ENCODE measurements at places on chromosomes 16 and 17.

GRCh38 chr16:66254106-66254505 is 112.4 kb upstream of the CDH5 start:
- peak; percentile 29 for DNase-seq

DNA sequence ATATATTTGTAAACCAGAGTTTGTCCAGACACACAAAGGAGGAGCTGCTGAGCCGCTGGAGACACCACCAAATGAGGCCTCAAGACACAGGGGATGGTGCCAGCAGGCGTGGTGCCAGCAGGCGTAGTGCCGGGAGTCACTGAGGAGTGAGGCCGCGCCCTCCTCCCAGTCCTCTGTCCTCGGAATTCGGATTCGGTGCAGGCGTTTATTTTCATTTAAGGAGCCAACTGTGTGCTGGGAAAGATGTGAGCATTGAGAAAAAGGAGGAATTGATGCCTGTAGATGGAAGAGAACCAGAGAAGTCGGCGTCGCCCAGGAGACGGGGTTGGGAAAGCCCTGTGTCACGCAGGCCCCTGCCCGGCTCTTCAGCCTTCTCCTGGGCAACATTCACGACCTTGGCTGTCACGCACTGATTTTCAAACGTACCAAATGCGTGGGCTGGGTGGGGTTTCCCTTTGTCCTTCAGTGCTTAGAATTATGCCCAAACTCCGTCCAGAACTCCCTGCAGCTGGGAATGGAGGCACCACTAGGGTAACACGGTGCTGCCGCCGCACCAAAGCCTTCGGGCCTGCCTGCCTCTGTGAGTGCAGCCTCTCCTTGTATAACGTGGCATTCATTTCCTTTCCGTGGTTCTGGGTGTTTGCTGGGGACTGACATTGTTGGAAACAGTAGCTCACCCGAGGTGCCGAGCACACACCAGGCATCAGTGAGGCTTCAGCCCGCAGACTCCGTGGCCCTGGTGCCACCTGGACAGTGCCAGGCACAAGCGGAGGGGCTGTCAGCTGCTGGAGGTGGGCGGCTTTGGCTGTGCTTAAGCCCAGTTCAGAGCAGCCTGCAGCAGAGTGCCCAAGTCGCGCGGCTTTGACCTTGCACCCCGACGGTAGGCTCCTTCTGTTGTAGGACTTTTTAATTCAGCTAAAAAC is 49.0 kb upstream of the CHMP6 start:
- peak; percentile 91 for DNase-seq

GRCh38 chr16:47715442-47716083 is 254.4 kb downstream of the PHKB start:
- DNase-seq: no peak

GRCh38 chr17:50130559-50131305 is 772 bp upstream of the SAMD14 start:
- DNase-seq: no peak

DNA sequence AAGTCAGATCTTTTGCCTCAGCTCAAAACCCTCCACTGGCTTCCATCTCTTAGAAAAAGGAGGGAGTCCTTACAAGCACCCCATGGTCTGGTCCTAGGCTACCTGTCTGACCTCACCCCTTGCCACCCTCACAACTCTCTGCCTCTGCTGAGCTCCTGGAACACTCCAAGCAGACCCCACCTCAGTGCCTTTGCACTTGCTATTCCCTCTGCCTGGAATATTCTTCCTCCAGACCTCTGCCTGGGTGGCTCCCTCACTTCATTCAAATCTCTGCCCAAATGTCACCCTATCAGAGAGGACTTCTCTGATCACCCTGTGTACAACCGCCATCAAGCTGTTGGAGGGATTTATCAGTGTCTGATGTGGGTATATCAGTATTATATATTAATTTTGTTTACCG is 37.4 kb downstream of the PMFBP1 start:
- no peak for DNase-seq

DNA sequence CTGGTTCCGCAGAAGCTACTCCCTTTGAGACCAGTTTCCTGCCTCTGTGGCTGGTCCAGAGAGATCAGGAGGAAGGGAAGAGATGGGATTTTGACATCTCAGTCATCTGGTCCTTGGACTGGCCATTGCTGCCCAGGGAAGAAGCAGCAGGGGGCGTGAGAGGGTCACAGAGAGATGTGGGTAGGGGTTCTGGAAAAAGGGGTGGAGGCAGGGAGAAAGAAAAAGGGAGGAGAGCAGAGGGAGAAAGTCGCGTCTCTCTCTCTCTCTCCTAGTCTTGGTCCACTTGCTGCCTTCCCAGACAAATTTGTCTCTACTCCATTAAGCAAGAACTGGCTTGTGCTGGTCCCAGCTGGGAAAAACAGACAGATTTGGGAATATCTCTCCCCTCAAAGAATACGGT is 4.4 kb downstream of the SHBG start:
- no peak for DNase-seq

GRCh38 chr16:31271621-31272190 is 11.9 kb downstream of the ITGAM start:
- DNase-seq: no peak

GRCh38 chr17:78269955-78270381 is 38.5 kb downstream of the TMEM235 start:
- DNase-seq: no peak

- no peak for DNase-seq
These were observed 7.2 kb downstream of the SMTNL2 start for GRCh38 chr17:4591529-4591928.

DNA sequence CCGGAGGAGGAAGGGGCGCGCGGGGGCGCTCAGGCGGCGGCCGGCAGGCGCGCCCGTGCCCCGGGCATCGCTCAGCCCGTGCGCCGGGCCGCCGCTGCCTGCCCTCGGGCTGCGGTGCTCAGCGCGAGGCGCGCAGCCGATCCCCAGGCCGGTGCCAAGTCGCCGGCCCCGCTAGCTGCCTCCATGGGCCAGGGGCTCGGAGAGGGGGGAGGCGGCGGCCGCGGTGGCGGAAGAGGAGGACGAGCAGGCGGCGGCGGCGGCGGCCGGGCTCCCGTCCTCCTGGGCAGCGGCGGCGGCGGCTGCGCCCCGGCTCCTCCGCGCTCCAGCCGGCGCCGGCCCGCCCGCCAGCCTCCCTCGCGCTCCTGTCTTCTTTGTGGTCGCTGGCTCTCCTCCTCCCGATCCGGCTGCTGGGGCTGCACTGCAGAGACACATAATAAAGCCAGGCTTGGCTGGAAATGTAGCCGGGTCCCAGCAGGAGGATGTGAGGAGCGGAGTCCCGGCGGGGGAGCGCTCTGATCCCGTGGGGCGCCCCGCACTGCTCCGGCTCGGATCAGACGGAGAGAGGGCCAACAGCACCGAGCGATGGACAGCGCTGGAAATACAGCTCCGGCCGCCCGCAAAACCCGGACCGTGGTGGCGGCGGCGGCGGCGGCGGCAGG is 889 bp upstream of the ZNF423 start:
- DNase-seq: peak; percentile 66

DNA sequence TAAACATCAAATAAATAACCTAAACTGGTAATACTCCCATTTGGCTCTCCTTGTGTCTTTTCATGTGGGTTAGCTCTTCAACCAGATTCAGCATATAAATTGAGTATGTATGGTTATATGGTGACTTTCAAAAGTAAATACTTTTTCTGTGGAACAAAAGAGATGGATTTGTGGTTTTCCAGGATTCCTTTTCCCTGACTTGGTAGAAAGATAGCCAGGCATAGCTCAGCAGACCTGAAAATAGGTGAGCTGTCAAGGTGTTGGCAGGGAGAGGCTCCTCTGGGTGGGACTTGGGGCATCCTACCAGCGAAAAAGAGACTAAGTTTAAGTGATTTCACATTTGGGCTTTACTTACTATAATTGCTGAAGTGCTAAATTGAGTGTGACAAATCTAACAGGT is 80.3 kb downstream of the FTO start:
- DNase-seq: no peak

DNA sequence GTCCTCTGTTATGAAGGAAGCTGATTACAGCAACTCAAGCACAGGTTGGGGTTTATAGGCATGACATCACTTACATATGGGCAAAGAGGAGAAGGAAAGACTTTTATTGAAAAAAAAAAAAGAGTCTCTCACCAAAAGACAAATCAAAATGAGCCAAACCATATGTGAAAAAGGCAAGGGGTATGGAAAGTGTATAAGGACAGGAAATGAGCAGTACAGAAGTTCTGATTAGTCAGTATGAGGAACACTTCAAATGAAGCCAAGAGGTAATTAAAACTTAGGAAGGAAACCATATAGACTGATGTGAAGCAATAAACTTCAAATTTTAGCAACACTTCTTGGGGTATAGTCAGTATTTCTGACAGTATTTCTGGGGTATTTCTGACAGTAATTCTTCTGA is 1372.6 kb downstream of the CDH11 start:
- no peak for DNase-seq

DNA sequence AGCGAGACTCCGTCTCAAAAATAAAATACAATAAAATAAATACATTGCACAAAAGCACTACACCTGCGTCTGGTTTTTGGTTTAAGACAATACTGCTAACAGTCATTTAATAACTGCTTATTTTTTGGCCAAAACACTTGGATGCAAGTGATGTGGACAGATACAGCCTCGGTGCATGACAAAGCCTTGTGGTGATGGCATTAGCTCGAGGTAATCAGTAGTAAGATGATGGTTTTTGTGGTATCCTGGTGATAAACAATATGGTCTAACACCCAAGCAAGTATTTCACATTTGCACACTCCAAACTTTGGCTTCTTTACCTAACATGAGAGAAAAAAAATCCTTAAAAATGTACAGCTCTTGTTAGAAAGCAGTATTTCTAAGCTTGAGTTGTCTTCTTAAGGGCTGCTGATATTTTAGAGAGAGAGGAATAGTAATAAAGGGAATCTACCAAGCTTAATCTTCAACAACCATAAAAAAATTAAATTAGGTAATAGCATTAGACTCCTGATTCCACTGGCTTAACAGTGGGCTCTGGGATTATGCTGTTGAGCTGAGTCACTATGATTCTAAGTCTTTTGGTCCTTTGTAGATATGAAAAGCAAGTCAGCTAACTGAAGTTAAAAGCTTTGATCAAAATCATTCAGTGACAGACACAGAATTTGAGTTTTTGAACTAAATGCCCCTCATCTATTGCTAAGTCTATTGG is 111.1 kb downstream of the VPS53 start:
- DNase-seq: no peak

DNA sequence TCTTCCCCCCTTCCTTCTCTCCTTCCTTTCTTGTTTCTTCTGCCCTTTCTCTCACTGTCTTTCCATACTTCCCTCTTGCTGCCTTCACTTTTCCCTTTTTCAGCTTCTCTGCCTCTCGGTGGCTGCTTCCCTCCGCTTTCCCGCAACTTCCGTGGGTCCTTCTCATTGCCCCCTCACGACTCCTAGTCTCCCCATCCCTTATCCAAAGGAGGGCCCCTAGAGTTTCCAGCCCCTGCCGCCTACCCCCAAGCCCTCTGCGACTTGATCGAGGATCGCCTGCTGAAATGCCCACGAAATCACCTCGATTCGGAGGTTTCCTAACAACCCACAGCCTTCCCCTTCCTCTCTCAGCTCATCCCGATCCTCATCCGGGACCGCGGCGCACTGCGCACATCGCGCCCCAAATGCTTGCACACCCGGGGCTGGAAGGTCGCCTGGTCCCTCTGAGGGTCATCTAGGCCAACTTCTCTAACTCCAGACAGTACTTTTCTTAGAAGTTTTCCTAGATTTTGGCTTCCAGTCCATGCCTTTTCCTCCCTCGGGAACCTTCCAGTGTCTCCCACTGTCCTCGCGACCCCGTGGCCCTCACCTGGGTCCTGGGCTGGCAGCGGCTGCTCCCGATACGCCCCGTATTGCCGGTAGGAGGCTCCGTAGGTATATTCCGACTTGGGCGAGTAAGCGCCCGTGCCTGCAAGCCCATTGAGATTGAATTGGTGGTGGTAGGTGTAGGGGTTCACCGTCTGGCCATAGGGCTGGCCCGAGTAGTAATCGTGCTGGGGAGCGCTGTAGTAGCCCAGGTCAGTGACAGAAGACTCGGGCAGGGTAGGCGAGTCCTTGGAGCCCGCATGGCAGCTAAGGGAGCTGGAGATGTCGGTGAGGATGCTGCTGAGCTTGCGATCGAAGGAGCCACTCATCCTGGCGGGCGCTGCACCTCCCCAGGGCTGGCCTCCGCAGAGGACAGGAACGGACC is 654 bp downstream of the DLX3 start:
- DNase-seq: no peak

DNA sequence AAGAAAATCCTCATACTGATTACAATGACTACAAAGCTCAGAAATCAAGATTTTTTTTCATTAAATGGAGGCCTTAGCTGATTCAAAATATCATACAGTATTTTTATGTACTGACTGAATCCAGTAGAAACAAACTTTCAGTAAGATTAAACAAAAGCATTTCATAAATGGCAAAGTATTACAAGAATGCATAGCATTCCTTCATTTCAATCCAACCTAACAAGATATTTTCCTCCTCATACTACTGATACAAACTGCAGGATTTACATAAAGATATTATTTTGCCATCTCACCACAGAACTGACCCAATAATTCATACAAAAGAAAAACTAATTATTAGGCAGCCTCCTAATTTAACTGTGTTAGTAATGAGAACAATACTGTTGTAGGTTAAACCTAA is 6.2 kb upstream of the KANSL1 start:
- DNase-seq: peak; percentile 51

DNA sequence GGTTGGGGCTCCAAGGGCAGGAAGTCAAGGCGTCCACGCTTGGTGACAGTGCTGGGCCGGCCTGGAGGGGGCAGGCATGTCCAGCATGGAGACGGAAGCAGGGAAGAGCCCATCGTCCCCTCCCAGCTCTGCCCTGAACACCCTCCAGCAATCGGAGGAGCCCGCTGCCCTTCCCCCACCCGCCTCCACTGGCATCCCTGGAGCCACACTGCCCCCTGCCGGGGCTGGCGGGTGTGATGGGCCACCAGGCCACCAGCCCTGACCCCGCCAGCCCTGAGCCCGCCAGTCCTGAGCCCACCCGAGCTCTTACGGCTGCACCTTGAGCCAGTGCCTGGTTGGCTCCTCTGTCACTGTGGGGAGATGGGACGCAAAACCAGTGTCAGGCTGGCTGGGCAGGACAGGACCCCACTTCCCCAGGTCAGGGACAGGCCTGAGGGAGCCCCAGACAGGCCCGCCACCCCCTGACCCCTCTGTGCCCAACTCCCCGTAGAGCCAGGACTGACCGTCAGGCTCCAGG is 4.1 kb upstream of the CDH15 start:
- peak; percentile 68 for DNase-seq

DNA sequence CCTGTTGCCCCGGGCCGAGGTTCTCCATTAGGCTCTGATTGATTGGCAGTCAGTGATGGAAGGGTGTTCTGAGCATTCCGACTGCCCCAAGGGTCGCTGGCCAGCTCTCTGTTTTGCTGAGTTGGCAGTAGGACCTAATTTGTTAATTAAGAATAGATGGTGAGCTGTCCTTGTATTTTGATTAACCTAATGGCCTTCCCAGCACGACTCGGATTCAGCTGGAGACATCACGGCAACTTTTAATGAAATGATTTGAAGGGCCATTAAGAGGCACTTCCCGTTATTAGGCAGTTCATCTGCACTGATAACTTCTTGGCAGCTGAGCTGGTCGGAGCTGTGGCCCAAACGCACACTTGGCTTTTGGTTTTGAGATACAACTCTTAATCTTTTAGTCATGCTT is 74.2 kb downstream of the HAPSTR1 start:
- no peak for DNase-seq

GRCh38 chr17:8776248-8776647 is 17.9 kb upstream of the SPDYE4 start:
- DNase-seq: no peak

GRCh38 chr17:39014044-39014794 is 47.0 kb upstream of the FBXO47 start:
- peak; percentile 43 for DNase-seq

All from AG10803 (cell line).